Lower lobe of right lung (tissue), 2 donors: ENCODE measurements at places on chromosomes 1 and 21. TPM values are rescaled to one million over a fixed set of nuclear protein-coding genes. Genes with fewer than 3 reads are reported as not detected.

- DNase-seq = no peak
These were observed 6.7 kb upstream of the IVL start for GRCh38 chr1:152901631-152902030.

GRCh38 chr1:154913273-154913672 lies 23.2 kb downstream of the PMVK start:
- no peak for DNase-seq

DNA sequence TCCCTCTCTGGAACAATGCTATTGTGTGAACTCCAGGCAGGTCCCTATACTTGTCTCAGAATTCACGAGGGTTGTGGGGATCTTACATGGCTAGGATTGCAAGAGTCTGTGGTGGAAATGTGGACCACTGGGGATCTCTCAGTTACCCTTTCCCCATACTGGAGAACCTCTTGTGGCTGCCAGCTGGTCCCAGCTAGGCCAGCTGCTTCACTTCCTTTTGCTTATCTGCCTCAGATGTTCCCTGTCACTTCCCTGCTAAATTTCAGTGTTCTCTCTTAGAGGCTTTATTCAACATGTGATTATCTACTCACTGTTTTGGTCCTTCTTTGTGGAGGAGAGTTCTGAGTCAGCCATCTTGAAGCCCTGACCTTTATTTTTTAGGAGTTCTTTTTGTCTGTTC lies 75.9 kb upstream of the SAMD13 start:
- no peak for DNase-seq

GRCh38 chr1:15325375-15326085 lies 78.5 kb downstream of the FHAD1 start:
- DNase-seq = no peak

Gene FCRL2
- 1.3 TPM for total RNA-seq
